Thymus (tissue), 14 donors: ENCODE measurements at places on chromosomes 5 and 9.

DNA sequence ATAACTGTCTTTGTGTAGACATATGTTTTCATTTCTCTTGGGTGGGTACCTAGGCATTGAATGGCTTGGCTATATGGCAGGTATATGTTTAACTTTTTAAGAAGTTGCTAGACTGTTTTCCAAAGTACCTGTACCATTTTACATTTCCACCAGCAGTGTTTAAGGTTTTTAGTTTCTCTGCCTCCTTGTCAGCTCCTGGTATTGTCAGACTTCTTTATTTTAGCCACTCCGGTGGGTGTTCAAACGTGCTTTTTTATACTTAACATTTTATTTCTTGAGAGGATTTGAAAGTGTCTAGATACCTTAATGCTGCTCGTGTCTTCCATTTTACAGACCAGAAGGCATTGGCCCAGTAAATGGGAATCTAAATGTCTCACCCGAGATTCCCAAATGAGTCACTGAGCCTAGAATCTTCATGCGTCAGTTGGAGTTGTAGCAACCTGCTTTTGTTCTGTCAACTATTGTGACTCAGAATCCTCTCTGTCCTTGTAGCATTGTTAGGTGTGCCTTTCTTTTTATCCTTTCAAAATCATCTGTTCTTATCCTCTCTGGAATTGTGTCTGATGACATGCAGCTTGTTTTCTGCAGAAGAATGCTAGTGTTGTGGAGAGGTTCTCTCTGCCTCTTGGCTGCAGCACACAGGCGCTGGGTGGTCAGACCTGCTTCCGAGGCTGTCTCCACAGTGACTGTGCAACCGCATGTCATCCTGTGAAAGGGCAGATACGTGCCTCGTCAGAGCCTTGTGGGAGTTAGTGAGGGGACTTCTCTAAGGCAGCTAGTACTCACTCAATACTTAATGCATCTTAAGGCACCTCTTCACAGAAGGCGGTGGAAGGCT is 291.8 kb downstream of the AOPEP start:
- no peak for DNase-seq

DNA sequence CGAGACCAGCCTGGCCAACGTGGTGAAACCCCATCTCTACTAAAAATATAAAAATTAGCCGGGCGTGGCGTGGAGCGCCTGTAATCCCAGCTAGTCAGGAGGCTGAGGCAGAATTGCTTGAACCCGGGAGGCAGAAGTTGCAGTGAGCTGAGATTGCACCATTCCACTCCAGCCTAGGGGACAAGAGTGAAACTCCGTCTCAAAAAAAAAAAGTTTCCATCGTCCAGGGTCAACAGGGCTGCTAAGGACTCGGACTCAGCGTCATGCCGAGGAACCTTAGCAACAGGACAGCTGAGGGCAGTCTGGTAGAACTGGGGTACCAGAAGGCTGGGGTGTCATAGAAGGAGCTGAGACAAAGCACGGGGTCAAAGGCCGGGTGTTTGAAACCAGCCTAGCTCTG is 21.7 kb downstream of the FAM78A start:
- no peak for DNase-seq

GRCh38 chr9:98046180-98046543 is 10.4 kb upstream of the NANS start:
- no peak for DNase-seq

DNA sequence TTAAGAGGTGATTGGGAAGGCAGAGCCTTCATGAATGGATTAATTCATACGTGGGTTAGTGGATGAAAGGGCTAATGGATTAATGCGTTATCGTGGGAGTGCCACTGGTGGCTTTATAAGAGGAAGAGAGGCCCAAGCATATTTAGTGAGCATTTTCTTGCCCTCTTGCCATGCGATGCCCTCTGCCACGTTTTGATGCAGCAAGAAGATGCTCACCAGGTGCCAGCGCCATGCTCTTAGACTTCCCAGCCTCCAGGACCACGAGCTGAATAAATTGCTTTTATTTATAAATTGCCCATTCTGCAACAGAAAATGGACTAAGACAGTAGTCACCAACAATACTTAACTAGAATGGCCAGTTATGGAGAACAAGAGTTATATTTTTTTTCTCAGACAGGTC is 24.2 kb downstream of the DAPK1 start:
- DNase-seq, result no peak

DNA sequence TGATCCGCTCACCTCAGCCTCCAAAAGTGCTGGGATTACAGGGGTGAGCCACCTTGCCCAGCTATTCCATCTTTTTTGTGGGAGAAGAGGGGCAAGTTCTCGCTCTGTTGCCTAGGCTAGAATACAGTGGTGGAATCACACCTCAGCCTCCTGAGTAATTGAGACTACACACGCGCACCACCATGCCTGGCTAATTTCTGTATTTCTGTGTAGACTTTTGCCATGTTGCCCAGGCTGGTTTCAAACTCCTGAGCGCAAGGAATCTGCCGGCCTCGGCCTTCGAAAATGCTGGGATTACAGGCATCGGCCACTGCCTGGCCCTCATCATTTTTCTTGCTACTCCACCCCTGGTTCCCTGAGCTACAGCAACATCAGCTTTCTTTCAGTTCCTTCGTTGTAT is 2.8 kb upstream of the NOL6 start:
- no peak for DNase-seq

- DNase-seq, result no peak
These were observed 8.2 kb upstream of the TNFAIP8 start for GRCh38 chr5:119347574-119347973.
